Activated T-helper 1 cell treated with anti-CD3 and anti-CD28 coated beads, Interleukin-12 subunit alpha, Interleukin-12 subunit beta, Interleukin-2, Interleukin-4 antibody, amounts not matched to agents 30 ng/mL and 10 ng/mL and 1 ng/mL, durations not matched to agents 14 hours and 24 hours and 36 hours (primary cell): ENCODE measurements at places on chromosomes 12 and 14.

- DNase-seq, result no peak
Observed at GRCh38 chr12:112096070-112096469, 12.5 kb downstream of the NAA25 start.

- DNase-seq, result no peak
Observed at GRCh38 chr14:40269436-40269835, 837.2 kb upstream of the FBXO33 start.

DNA sequence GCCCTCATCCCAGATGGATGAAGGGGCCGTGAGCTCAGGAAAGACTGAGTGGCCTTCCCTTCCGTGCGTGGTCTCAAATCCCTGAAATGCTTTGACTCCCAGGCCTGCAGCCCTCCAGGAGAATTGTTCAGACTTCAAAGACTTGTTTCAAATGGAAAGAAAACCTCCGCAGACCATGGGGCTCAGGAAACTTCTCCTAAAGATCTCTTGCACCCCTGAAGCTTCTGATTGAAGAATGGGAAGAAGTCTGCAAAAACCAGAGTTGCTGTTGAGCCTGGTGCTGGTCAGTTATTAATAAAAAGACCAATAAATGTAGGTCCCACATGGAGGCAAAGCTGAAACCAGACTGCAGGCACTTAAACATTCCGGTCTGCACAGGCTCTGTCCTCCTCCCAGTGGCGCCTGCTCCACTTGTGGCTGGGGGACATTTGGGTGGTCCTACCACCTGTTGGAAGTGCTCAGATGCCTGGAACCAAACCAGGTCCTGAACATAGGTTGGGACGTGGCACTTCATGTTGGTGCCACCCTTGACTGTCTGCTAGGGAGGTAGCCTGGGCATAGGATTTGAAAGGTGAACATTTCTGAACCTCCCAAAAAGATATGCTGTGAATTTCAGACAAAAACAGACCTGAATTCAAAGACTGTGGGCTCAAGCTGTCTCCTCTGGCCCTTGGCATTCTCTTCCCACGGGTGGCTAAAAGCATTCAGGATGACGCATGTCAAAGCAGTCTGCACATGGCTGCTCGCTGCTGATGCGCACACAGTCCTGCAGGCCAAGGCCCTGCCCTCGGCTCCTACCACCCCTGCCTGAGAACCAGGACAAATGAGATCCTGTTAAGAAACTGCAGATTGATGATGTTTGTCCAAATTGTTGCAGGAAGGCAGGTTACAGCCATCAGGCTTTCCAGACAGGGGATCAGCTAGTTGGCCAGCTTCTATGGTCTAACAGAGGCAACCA is 36.2 kb upstream of the MEG3 start:
- no peak for DNase-seq

- DNase-seq, result no peak
Observed at GRCh38 chr12:92753976-92754885, 51.4 kb downstream of the PLEKHG7 start.
